ENCODE measurements at places on chromosomes 12 and 14. TPM values are rescaled to one million over a fixed set of nuclear protein-coding genes. Genes with fewer than 3 reads are reported as not detected.

DNA sequence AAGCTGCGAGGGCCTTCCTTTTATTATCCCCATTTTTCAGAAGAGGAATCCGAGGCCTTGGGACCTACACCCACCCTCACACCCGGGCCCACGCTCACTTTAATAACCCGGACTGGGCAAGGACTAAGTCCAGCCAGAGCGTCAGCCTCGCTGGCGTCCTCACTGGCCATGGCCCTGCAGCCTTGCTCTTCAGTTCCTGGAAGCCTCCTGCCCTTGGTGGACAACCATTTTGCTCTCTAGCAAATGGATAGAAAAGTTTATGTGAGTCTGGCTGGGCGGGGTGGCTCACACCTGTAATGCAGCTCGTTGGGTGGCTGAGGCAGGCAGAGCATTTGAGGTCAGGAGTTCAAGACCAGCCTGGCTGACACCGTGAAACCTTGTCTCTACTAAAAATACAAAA lies 9.8 kb downstream of the RTL1 start:
- no peak for DNase-seq

DNA sequence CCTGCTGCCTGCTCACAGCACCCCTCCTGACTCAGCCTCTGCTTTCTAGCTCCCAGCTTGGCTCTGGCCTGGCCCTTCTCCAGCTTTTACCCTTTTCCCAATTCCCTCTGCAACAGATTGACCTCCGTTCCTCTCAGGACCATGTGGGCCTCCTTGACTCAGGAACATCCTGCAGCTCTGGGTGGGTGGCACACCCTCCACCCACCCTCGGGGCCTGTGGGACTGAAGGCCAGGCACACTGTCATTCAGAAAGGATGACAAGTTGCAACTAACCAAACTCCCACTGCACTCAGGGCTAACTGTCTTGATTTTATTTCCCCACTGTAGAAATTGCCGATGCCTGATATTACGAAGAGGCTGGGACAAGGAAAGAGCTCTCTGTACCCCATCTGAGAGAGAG lies 59.4 kb downstream of the HELB start:
- no peak for DNase-seq

DNA sequence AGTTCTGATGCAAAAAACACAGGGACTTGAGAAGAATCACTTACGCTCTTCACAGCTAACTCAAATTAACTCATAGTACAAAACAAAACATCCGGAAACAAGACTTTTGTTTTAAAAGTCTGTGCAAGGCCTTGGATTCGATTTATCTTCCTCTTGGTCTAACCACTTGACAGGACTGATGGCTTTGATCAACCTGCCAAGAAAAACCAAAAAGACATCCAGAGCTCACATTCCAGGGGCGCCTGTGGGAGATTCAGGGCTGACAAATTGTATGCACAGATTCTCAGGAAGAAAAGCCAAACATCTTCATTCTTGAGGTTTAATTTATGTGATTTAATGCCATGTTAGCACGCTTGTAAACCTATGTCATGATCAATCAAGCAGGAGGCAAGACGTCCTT lies 129.1 kb upstream of the TMCC3 start:
- DNase-seq, result peak; percentile 91

DNA sequence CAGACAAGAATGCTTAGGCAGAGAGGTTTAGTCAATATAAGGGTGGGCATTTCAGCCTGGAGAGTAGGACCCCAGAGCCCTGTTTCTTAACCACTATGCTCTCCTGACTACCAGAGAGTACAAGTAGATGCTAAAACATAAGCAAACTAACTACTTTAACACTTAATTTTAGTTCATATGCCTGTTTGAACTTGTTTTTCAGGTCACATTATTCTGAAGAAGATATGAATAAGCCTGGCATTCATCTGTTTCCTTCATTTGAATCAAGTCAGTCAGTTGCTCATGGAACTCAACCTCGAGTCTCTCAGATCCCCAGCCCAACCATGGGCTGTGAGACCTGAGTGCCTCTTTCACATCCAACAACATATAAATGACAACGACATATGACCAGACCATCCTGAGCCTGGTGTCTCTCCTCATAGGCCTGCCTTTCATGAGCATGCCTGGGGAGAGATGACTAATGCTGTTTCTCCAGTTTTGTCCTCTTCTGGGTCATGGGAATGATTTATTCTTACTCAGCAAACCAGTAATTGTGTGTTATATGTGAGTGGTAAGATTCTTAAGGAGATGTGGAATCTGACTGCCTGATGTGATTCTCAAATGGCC lies 251.1 kb upstream of the BTG1 start:
- DNase-seq, result peak; percentile 28

DNA sequence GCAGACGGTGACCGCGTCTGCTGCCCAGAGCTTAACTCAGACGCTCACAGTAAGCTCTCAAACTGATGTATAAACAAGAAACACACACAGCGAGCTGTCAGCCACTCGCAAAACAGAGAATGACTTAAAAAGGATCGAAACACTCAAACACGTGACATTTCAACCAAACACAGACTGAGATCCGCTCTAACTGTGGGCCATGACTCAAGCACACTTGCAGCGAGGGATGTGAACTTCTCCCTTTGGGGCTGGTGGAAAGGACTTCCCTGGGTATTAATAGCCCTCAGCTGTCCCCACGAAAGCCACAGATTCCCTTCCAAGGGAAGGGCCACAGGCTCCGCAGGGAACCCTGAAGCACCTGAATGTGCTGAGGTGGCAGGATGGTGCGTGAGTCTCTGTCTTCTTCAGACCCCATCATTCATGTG lies 29.1 kb downstream of the CCDC88C start:
- DNase-seq, result no peak

- no peak for DNase-seq
Observed at GRCh38 chr14:105331575-105332349, 17.2 kb downstream of the PACS2 start.

Gene OR4K17
- not detected for total RNA-seq

DNA sequence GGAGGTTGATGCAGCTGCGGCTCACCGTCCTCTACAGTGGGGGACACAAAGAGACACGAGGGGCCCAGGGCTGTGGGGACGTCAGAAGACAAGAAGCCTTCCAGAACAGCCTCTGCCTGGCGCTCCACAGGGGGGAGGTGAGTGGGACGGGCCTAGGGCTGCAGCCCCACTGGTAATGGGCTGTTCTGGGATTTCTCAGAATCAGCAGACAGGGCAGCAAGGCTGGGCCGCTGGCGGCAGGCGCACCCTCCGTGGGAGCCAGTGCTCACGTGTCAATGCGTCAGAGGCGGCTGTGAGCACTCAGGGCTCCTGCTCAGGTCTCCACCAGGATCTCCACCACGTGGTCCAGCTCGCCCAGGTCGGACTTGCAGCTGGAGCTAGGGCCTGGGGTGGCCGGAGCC lies 10.0 kb downstream of the CDCA4 start:
- DNase-seq, result no peak

Gene RAPGEF3
- 0.83 TPM for total RNA-seq

DNA sequence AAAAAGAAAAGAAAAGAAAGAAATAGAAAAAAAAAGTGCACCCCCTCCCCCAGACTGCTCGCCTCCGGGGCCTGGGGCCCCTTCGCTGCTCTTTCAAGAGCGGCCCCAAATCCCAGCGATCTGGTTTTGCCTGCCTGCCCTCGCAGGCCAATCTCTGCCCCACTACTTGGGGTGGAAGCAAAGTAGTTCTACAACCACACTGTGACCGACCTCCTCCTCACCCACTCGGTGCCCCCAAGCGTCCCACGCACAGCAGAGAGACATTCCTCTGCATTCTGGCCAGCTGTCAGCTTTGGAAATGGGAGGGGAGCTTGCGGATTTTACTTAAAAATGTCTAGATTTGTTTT lies 2.4 kb upstream of the TBX3 start:
- no peak for DNase-seq

DNA sequence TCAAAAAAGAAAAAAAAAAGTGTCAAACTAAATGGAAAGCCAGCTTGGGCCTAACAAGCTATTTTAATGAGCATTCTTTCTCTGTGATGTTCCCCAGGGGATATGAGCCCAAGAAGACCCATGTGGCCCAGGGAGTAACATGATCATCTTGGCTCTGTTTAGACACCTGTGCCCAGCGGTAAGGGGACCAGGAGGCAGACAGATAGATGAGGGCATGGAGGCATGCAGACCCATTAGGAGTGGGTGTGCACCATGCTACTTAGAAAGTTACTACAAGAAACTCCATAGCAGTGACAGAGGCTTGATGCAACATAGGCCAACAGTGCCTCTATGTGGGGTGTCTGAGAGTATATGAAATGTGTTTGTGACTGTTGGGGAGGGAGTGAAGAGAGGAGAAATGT lies 3.1 kb upstream of the CREBL2 start:
- DNase-seq, result no peak

All from Daoy (cell line).